ENCODE measurements at places on chromosomes 5 and 9.

DNA sequence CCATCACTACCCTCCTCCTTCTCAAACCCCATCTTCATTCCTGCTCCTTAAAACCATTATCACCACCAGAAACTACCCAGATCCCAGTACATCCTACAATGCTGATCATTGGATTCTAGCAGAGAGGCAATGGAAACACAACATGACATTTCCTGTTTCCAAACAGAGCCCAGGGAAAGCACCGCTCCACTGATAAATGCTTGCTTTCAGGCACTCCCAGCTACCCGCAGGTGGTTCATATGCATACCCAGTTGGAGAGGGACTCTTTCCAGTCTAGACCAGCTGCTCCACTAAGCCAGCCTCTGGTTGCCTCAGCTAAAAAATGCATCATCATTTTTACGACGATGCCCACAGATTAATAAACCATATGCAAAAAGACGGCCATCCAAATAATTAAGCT is 39.2 kb upstream of the ACO1 start:
- no peak for DNase-seq

DNA sequence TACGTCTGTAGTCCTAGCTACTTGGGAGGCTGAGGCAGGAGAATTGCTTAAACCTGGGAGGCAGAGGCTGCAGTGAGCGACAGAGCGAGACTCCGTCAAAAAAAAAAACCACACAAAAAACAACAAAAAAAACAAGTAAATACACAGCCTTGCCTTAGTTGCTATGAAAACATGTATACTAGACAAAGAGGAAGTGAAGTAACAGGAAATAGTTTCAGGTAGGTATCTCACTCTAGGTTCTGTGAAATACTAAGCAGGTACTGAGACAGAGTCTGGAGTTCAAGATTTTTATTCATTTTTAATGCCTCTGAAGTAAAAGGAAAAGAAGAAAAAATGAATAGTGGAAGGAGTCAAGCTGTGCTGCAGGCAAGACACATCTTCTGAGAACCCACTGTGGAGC is 687.9 kb upstream of the RGMB start:
- no peak for DNase-seq

- DNase-seq = no peak
Measured at GRCh38 chr5:95924720-95925377, 36.8 kb downstream of the ELL2 start.

GRCh38 chr5:94524841-94525697 is 93.3 kb downstream of the KIAA0825 start:
- DNase-seq = no peak

DNA sequence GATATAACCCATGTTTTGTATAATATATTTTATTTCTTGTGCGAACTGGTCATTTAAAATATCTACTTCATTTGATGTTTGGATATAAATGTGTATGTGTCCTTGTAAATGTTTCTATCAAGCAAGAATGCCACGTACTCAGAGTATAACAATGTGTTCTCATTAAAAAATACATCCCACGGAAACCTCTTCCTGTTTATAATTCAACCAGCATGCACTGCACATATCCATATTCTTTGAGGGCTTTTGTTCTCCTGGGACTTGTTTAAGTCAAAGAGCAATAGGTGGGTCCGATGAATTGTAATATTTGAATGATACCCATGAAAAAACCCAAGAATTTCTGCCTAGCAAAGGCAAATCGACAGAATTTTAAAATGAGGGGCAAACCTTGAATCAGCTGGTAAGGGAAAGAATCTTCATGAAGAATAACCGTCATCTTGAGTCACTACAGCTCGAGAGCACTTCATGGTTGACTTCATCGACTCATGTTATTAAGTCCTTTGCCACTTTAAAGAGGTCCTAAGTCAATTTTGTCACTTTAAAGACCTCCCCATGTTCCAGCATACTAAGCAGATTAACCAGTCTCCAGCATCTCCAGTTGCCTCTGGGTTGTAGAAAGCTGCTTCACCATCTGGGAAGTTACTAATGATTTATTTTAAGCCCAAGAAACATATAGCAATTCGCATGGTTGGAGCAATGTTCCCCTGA is 80.6 kb downstream of the NPR3 start:
- DNase-seq = no peak

GRCh38 chr9:121182101-121182836 is 19.4 kb downstream of the RAB14 start:
- DNase-seq = no peak

GRCh38 chr9:105921057-105921726 is 226.9 kb downstream of the TMEM38B start:
- DNase-seq = no peak

DNA sequence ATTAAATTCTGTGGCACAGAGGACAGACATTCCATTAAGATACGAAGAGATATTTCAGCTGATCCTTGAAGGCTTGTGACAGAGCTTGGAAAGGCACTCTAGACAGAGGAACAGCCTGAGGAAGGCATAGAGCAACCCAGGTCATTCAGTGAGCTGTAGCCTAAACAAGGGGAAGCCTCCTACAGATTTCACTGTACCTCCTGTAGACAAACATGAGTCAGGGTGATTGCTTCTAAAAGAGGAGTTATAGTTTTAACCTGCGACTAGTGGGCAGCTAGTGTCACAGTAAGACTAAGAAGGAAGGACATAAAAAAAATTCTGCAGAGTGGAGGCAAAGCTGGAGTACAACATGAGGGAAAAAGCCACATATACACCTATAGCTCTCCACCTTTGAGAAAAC is 43.5 kb upstream of the ANKDD1B start:
- no peak for DNase-seq

DNA sequence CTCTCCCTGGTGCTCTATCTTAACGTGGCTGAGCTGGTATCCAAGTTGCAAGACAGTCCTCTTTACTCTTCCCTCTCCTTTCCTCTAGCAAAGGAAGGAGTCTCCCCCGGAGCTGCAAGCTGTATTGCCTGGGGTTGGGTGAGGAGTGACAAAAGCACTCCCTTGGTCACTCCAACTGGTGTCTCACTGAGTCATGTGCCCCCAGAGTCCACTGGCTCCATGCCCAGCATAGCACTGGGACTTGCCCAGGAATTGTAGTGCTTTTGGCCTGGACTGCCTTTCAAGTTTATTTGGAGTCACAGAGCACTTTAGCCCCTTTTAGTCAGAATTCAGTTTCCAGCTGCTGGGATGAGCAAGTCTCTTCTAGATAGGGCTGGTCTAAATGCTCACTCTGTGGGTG is 82.6 kb upstream of the FST start:
- no peak for DNase-seq

DNA sequence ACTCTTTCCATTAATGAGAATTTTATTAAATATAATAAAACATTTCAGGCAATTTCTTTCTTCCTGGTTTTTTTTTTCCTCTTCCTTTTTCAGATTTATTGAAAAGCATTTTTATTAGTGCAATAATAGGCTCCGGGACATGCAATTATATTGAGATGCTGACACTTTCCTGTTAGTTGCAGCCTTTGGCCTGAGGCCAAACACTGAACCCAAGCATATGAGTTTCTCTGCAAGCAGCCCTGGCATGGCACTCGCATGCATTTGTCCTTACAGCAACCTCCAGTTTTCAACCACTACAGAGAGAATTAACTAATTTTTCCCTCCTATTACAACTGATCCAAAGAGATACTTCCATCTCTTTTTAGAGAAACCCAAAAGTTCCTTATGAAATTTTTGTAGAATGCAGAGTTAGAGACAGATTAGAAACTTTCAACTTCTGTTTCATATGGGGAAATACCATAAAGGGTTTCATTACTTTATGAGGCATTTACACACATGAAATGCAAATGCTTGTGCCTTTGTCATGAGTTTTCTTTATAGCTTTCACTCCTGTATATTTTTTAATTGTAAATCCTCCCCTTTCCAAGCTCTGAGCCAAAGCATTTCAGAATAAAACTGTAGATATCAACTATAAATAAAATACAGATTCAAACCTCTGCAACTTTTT is 183.0 kb downstream of the CETN3 start:
- no peak for DNase-seq

DNA sequence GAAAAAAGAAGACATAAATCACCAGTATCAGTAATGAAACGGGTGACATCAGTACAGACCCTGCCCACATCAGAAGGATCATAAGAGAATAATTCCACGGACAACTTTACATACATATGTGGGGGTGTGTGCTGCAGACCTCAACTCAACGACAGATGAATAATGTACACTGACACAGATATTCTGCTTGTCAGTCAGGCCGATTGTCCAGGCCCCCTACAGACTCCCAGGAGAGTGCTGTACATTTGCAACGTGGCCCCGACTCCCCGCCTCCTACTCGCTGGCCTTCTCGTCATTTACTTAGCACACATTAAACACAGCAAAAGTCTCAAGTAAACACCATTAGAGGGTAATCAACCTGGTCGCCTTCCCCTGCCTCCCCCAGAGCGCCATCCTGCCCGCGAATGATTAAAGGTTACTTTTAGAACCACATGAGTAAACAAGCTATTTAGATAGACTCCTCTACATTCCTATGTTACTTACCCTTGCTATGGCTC is 3.5 kb upstream of the TMED9 start:
- no peak for DNase-seq

- DNase-seq = no peak
Measured at GRCh38 chr5:167713896-167714295, 577.5 kb upstream of the WWC1 start.

DNA sequence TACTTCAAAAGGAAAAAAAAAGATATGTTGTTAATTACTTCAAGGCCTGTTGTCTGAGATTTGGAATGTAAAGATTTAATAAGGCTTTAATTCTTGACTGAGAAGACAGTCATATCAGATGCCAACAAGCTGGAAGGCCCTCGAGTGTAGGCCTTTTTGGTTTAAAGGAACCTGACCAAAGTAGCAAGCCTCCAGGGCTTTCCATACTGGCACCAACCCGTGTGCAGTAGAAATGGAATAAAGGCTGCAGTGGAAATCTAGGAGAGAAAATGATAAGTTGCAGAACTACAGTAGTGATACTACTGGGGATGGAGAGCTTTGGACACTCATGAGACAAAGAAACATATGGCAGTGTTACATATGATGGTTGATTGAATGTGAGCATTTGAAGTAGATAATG is 358.0 kb downstream of the TAF11L14 start:
- no peak for DNase-seq

DNA sequence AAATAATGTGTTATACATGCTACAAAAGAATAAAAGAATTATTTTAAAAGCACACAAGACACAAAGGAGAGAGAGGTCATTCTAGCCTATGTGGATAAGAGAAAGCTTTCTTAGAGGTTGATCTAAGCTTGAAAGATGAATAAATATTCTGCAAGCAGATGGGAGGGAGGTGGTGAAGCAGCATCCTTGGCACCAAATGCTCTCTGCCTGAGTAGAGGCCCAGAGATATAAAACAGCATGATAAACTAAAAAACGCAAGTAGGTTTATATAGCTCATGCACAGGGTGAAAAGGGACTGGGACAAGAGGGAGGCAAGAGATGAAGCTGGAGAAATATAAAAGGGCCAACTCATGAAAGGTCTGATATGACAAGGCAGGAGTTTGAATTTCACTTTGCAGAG is 283.2 kb upstream of the POU5F2 start:
- no peak for DNase-seq

GRCh38 chr5:61588216-61588615 is 256.2 kb downstream of the ZSWIM6 start:
- no peak for DNase-seq

DNA sequence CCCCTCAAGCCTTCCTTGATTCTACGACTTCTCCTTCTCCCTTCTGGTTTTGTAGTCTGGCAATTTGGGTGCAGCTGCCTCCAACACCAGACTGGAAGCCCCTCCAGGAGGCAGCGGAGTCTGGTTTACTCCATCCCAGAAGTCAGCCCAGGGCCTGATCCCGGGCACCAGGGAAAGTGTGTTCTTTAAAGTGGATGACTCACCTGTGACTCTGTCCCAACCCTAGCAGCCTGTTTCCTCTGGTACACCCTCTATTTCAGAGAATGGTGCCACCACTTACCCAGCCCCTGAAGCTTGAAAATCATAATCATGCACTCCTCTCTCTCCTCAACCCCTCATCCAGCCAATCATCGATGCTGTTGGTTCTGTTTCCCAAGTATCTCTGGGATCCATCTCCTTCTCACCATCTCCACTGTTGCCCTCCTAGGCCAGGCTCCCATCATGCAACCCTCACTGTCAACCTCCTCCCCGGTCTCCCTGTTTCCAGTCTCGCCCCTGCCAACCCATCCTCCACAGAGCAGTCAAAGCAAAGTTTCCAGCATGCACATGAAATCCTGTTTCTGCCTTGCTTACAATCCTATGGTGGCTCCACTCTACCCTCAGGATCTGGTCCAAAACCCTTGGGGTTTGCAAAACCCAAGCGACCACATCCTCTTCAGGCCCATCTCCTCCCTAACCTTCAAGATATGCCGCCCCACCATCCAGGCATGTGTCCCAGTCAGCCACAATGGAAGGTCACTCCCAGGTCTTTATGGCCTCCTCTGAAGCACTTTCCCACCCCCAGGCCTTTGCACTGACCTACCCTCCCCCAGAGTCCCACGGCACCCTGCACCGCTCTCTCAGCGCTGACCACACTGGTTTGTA is 10.5 kb downstream of the LHX6 start:
- no peak for DNase-seq

- DNase-seq = no peak
Measured at GRCh38 chr5:28156981-28157380, 1118.6 kb upstream of the CDH9 start.

GRCh38 chr5:39466846-39467245 is 42.1 kb upstream of the DAB2 start:
- no peak for DNase-seq

- no peak for DNase-seq
Measured at GRCh38 chr5:14414656-14415023, 167.0 kb upstream of the OTULINL start.

GRCh38 chr5:136311999-136312398 is 53.3 kb downstream of the TRPC7 start:
- DNase-seq = no peak

DNA sequence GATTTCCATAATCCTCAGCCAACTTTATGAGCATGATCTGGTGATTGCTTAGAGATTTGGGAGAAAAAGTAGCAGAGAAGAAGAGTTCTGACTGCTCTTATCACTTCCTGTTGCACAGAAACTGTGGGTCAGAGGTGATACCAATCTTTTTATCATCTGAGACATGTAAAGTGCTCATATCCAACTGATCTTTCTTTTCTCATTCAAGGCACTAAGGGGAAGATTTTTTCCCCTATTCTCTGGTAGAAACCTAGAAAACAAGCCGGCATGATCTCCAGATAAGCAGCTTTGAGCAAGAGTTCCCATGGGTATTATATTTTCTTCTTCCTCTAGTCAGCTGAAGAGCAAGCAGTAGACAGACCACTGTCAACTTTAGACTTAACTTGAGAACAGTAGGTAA is 29.0 kb upstream of the GPR150 start:
- no peak for DNase-seq
